ENCODE measurements at places on chromosomes 4 and X. TPM values are rescaled to one million over a fixed set of nuclear protein-coding genes. Genes with fewer than 3 reads are reported as not detected.

DNA sequence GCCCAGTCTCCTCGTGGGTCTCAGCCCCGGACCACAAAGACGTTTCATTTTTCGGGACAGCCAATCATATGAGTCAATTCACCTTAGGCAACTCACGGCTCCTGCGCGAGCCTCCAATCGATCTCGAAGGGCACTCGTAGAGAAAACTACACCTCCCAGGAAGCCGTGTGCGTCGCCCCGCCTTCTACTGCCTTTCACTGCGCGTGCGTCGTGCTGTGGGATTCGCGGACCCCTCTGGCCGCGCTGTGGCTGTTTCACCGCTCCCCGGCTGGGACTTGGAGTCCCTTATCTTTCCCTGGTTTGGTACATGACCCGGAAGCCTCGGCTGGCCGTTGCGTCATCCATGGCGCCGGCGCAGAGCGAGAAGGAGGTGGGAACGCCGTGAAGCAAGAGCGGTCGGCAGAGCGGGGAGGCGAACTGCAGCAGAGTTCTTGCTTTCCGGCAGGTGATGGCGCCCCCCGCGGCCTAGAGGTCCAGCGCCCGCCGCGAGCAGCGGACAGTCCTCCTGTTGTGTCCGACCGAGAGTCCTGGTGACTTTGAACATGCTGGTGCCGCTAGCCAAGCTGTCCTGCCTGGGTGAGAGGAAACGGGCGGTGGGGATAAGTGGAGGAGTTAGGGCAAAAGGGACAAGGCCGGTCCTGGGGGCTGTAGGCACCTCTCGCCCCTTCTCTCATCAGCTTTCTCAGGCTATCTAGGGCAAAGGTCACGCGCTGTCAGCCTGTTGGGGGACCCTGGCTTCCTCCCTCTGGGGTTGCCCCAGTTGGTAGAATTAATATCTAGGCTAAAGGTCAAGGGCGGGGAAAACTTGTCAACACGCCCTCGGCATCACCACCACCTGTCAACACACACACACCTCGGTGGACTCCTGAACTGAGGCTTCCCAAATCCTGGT, at the start of gene ETFDH:
TSS of gene ETFDH (plus strand) at position 382 of the 892 bp plus-strand sequence. CDS start at position 543, 161 bp downstream.
- DNase-seq: peak; percentile 97

DNA sequence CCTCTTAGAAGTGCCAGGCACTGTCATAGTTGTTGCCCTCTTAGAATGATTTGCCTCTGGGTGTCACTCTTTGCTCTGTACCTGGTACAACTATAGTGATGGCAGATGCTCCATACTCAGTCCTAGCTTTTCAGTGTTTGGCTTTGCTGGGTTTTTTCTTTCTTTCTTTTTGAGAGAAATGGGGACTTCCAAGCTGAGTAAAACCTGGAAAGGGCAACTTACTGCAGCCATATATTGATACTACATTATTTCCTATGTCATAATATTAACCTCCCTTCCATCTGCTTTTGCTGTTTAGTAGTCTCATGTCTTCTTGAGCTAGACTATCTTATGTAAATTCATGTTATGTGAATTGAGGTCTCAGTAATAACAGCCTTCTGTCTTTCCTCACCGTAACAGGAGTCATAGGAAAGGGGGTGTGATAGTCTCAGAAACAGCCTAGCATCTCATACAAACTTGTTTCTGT, 49.0 kb downstream of the NIPAL1 start:
- DNase-seq: no peak

The ENAM gene
- not detected for total RNA-seq

The CNGA1 gene
- not detected for total RNA-seq

DNA sequence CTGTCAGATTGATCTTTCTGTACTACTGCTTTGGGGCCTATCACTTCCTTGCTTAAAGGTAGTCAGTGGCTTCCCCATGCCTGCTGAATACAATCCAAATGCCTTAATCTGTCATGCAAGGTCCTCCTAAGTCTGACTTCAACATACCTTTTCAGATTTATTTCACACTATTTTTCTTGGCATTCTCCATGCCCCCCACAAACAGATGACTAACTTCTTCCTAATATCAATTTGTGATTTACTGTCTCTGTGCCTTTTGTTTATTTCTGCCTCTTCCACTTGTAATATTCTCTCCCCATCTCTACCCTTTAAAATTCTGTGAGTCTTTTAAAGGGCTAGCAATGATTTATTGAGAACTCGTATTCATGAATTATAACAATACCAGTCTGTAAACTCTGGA, 41.8 kb downstream of the OCRL start:
- DNase-seq: no peak

GRCh38 chrX:7073336-7073735, 74.2 kb upstream of the STS start:
- no peak for DNase-seq

The FGFBP1 gene
- total RNA-seq: not detected

The HSD17B10 gene
- total RNA-seq: 47.1 TPM

The PLK4 gene
- 34.7 TPM for total RNA-seq

DNA sequence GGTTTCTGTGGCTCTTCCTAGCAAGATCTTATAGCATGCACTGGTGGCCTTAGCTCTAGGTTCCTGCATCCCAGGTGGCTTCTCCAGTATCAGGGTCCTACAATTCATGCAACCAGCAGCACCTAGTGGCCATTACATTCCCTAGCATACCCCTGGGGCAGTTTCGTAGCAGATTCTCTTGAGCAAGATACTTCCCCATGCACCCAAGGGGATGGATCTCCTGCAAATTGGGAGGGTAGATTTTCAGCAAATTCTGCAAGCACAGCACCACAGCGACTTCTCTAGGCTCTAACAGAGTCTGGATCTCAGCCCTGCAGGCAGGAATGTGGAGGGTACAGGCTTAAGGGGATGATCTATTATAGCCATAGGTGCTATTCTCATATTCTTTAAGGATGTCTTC, 13.1 kb upstream of the SLC9B1 start:
- no peak for DNase-seq

GRCh38 chr4:52423967-52424366, 235.1 kb downstream of the USP46 start:
- DNase-seq: no peak

The USP46 gene
- 4.0 TPM for total RNA-seq

- no peak for DNase-seq
These were observed 40.8 kb upstream of the GRPEL1 start for GRCh38 chr4:7108660-7109059.

- no peak for DNase-seq
These were observed 324.7 kb downstream of the LDB2 start for GRCh38 chr4:16573739-16574138.

The PAGE1 gene
- not detected for total RNA-seq

The ADD1 gene
- 282 TPM for total RNA-seq

- DNase-seq: peak; percentile 82
These were observed 77.3 kb downstream of the ARSJ start for GRCh38 chr4:113901994-113902787.

The MAGEC2 gene
- total RNA-seq: not detected

The UNC5C gene
- total RNA-seq: not detected

GRCh38 chr4:37415845-37416369, 171.4 kb downstream of the NWD2 start:
- no peak for DNase-seq

- DNase-seq: no peak
These were observed 3.1 kb downstream of the POU3F4 start for GRCh38 chrX:83511208-83511607.

- DNase-seq: peak; percentile 50
These were observed 108.0 kb downstream of the TMEM131L start for GRCh38 chr4:153573881-153574802.

GRCh38 chr4:168744021-168744420, 247.2 kb downstream of the PALLD start:
- DNase-seq: no peak

DNA sequence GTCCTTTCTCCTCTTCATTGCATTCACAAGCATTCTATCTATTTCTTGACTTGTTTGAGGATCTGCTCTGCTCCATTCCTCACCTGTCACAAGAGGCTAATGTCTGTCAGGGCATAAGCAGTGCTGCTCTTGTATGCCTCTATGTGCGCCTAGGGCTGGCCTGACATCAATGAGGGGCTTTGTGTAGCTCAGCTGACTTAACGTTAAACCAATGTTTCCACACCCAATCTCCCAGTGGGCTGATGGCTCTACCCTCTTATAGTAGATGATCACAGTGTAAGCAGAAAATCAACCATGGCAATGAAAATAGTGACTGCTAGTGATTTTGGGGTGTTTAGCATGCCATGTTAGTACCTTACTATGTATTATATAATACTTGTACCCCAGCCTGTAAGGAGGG, 139.0 kb downstream of the UNC5C start:
- DNase-seq: no peak

- DNase-seq: no peak
These were observed 195.3 kb downstream of the CAMK2D start for GRCh38 chr4:113566015-113566795.

DNA sequence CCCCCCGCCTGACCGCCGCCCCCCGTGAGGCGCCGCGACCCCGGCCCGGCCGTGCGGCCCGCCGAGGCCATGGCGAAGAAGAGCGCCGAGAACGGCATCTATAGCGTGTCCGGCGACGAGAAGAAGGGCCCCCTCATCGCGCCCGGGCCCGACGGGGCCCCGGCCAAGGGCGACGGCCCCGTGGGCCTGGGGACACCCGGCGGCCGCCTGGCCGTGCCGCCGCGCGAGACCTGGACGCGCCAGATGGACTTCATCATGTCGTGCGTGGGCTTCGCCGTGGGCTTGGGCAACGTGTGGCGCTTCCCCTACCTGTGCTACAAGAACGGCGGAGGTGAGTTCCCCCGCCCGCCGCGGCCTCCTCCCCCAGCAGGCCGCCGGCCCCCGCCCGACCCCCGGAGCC, 780 bp downstream of the SLC6A8 start:
- no peak for DNase-seq

DNA sequence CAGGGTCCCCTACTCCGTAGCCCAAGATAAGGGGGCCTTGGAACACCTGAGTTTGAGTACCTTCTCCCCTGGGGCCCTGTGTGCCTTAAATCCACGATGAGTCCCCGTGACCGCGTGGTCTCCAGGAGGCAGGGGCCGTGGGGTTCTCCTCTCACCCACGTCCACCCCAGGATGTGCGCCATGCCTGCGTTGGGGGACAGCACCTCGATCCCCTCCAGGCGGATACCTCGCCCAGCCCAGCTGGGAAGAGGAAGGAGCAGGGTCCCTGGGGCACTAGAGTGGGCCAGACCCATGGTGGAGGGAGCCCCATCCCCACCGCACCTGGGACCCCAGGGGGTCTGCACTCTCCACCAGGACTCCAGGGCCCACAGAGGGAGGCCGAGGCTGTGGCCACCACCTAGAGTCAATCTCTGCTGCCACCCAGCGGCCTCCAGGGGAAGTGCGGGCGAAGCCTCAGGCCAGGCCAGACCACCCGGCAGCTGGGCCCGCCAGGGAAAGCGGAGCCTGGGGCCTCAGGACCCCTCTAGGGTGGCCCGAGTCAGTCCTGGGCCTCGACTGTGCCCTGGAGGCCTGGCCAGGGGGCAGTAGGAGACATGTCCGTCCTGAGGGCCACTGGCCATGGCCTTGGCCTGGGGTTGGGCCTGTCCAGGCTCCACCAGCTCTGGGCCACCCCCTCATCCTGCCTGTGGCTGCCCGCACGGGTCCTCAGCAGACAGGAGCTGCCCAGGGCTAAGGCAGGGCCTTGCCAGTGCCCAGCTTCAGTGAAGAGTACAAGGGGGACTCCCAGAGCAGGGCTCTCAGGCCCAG, 55.0 kb downstream of the FAM53A start:
- DNase-seq: peak; percentile 59

The GAB3 gene
- total RNA-seq: 4.9 TPM

GRCh38 chrX:16873106-16873505, 2.9 kb upstream of the RBBP7 start:
- no peak for DNase-seq

DNA sequence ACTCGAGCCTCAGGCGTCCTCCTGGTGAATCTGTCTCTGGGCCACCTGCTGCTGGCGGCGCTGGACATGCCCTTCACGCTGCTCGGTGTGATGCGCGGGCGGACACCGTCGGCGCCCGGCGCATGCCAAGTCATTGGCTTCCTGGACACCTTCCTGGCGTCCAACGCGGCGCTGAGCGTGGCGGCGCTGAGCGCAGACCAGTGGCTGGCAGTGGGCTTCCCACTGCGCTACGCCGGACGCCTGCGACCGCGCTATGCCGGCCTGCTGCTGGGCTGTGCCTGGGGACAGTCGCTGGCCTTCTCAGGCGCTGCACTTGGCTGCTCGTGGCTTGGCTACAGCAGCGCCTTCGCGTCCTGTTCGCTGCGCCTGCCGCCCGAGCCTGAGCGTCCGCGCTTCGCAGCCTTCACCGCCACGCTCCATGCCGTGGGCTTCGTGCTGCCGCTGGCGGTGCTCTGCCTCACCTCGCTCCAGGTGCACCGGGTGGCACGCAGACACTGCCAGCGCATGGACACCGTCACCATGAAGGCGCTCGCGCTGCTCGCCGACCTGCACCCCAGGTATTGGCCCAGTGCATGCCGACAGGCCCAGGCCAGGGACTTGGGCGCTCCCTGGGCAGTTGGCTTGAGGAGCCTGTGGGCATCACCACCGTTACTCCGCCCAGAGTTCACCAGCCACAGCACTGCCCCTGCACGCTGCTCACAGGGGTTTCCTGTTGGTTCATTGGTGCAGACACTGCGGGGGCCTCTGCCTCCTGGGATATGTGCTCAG, 1.1 kb downstream of the GPR78 start:
- DNase-seq: no peak

The GRPEL1 gene
- 34.5 TPM for total RNA-seq

The SMIM43 gene
- total RNA-seq: not detected

DNA sequence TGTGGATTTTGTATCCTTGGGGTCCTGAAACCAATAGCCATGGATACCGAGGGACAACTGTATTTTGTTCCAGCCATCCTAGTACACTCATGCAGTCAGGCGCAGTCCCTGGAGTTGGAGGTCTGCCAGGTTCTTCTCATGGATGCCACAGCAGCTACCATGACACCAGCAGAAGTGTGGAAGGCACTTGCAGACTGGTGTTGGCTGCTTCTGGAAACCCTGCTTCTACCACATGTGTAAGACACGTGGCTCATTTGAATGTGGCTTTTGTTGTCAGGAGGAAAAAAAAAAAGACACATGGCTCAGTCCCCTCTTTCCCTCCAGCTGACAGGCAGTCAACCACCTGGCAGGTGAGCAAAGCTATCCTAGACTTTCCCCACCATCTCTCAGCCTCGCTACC, 19.4 kb downstream of the DRD5 start:
- no peak for DNase-seq

DNA sequence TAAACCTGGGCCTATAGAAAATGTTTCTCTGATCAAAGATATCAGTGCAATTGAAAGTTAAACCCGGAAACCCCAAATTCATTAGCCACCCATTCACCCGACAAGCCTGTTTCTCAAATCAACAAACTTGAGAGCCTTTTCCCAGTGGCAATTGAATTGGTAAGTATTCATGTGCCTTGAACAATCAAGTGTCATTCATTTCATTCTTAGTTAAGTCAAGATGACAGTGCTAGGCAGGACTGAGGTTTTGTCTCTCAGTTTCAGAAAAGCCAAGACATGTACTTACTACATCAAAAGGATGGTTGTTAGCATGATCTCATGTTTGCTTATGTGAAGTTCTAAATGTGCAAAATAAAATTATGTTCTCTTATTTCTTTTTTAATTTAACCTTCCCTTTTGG, 32.3 kb downstream of the CC2D2A start:
- DNase-seq: no peak
